M059J (cell line): ENCODE measurements at places on chromosomes 6 and 20. TPM values are rescaled to one million over a fixed set of nuclear protein-coding genes. Genes with fewer than 3 reads are reported as not detected.

GRCh38 chr6:13156381-13156780 lies 172.0 kb downstream of the TBC1D7 start:
- DNase-seq, result peak; percentile 56

GRCh38 chr20:13017235-13017634 lies 8.5 kb downstream of the SPTLC3 start:
- peak; percentile 38 for DNase-seq

DNA sequence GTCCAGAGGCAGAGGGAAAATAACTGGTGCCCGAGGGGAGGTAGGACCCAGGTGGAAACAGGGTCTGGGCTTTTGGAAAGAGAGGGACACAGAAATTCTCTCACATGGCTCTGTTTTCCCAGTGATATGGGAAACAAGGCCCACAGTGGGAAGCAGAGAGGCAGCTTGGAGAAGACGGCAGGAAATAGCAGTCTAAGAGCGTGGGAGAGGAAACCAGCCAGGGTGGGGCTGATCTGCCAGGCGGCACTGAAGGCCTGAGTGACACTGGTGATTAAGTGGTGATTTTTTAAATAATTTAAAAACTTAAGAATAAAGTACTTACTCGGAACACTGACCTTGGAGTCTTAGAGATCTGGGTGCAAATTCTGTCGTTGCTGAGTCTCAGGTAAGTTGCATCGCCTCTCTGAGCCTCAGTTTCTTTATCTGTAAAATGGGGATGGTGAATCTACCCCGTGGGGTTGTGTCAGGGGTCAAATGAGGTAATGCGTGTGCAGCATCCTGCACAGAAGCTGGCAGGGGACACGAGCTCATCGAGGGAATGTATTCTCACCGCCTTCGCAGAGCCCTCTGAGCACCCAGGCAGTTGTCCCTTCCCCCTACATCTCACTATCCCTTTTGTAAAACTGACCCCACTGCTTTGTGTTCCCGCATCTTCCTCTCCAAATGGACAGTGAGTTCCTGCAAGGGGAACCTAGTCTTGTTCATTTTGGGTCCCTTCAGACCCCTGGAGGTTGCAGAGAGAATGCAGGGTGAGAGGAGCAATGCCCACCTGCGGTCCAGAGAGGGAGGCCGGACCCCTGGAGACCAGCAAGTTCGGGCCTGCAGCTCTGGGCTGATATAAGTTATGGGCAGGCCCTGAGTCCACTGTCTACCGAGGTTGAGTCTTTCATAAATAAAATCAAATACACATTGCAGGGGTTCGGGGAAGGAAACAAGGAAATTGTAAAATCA lies 228.6 kb upstream of the PMEPA1 start:
- no peak for DNase-seq

The TP53TG5 gene
- not detected in 2 replicates for total RNA-seq

DNA sequence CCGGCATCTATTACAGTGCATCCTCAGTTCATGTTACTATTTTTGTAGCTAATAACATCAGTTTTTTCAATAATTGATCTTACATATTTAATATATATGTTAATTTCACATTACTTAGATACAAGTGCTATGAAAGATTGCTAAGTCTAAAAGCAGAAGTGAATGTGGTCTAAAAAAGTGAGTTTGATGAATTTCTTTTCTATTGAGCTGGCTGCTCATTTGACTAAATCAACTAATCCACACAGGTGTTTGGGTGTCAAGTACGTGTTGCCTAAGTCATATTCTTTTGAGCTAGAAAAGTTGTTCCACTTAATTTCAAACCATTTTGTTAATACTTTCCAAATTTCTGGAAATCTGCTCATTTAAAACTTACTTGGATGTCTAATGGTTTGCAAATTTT lies 46.6 kb upstream of the EZR start:
- no peak for DNase-seq

DNA sequence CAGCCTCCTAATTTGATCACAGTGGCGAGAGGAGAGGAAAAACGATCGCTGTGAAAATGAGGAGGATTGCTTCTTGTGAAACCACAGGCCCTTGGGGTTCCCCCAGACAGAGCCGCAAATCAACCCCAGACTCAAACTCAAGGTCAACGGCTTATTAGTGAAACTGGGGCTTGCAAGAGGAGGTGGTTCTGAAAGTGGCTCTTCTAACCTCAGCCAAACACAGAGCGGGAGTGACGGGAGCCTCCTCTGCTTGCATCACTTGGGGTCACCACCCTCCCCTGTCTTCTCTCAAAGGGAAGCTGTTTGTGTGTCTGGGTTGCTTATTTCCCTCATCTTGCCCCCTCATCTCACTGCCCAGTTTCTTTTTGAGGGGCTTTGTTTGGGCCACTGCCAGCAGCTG lies 28.7 kb downstream of the SAYSD1 start:
- no peak for DNase-seq

GRCh38 chr6:28988536-28989311 lies 16.4 kb downstream of the ZNF311 start:
- DNase-seq, result no peak

DNA sequence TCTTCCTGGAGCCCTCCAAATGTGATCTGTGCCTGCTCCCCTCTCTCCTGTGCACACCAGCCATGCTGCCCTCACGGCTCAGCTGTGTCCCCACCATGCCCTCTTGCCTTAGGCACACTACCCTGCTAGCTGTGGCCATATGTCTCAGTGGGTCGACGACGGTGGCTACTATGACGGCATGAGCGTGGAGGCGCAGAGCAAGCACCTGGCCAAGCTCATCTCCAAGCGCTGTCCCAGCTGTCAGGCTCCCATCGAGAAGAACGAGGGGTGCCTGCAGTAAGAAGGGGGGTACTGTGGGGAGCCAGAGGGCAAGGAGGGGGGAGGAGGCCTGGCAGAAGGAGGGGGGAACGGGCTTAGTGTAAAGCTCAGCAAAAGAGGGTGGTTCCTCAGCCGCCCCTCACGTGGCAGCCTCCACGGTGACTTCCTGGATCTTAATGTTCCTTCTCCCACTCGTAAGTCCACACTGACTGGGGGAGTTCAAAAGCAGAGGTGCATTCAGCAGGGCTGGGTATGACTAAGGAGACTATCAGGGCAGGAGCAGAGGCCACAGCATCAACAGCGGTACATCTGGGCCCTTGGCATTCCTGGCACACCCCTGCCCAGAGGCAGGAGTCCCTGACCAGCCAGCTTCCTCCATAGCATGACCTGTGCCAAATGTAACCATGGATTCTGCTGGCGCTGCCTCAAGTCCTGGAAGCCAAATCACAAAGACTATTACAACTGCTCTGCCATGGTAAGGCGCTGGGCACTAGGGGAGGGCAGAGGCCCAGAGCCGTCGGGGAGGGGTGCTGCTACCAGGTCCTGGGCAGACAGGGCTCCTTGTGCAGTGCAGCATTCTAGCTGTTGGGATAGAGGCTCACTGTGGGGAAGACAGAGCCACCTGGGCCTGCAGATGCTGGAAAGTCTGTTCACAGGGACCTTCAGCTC lies 8.0 kb downstream of the DNPH1 start:
- DNase-seq, result peak; percentile 50
